A549 treated with dexamethasone at 1 μM for 4 hours (cell line): ENCODE measurements at places on chromosomes 16 and 17. TPM values are rescaled to one million over a fixed set of nuclear protein-coding genes. Genes with fewer than 3 reads are reported as not detected.

TIMP2 gene
- total RNA-seq, result 188 to 255 TPM (median 232 TPM) in 5 replicates

CRHR1 gene
- total RNA-seq, result 0.05 to 0.54 TPM (median 0.09 TPM) in 4 of 5 replicates, not detected in the other

CDRT15 gene
- total RNA-seq, result not detected in 5 replicates

CTRB1 gene
- 0.18 TPM in 1 of 5 replicates, not detected in the others for total RNA-seq

KRT15 gene
- total RNA-seq, result 2.3 to 4.1 TPM (median 2.9 TPM) in 5 replicates

MFAP4 gene
- total RNA-seq, result 0.12 to 0.14 TPM (median 0.14 TPM) in 3 of 5 replicates, not detected in the others

MMP2 gene
- total RNA-seq, result 8.7 to 12.2 TPM (median 9.8 TPM) in 5 replicates

DHRS7C gene
- not detected in 5 replicates for total RNA-seq

EVPL gene
- 12.7 to 19.5 TPM (median 17.8 TPM) in 5 replicates for total RNA-seq

COG1 gene
- total RNA-seq, result 20.1 to 26.6 TPM (median 25.2 TPM) in 5 replicates

SLC16A5 gene
- 18.7 to 33.7 TPM (median 28.8 TPM) in 5 replicates for total RNA-seq

CORO6 gene
- total RNA-seq, result 3.5 to 5.8 TPM (median 4.3 TPM) in 5 replicates

PRSS21 gene
- 0.18 to 0.19 TPM in 2 of 5 replicates, not detected in the others for total RNA-seq

SLC52A1 gene
- 0.34 to 1.0 TPM (median 0.65 TPM) in 5 replicates for total RNA-seq

TACO1 gene
- total RNA-seq, result 55.6 to 57.7 TPM (median 56.5 TPM) in 5 replicates

KREMEN2 gene
- 0.95 to 2.0 TPM (median 1.9 TPM) in 5 replicates for total RNA-seq

LGALS9B gene
- total RNA-seq, result not detected in 5 replicates

RDM1 gene
- 2.2 to 3.3 TPM (median 2.6 TPM) in 5 replicates for total RNA-seq

HSD17B1 gene
- 0.89 to 1.5 TPM (median 1.2 TPM) in 5 replicates for total RNA-seq

C16orf86 gene
- 0.06 to 0.14 TPM (median 0.10 TPM) in 3 of 5 replicates, not detected in the others for total RNA-seq
